ENCODE measurements at places on chromosomes 4 and X. TPM values are rescaled to one million over a fixed set of nuclear protein-coding genes. Genes with fewer than 3 reads are reported as not detected.

Gene FRAS1
- polyA plus RNA-seq, result 0.45 TPM

Gene MSX1
- 2.5 TPM for polyA plus RNA-seq

Gene ZDHHC15
- 0.41 TPM for polyA plus RNA-seq

Gene PCSK1N
- 1.3 TPM for polyA plus RNA-seq

Gene SCML1
- polyA plus RNA-seq, result 6.5 TPM
